Hippocampal formation (tissue), 2 donors: ENCODE measurements at places on chromosomes 12 and 14.

- peak; percentile 30 for DNase-seq
These were observed 697 bp downstream of the ATP6V0A2 start for GRCh38 chr12:123712780-123713319.

DNA sequence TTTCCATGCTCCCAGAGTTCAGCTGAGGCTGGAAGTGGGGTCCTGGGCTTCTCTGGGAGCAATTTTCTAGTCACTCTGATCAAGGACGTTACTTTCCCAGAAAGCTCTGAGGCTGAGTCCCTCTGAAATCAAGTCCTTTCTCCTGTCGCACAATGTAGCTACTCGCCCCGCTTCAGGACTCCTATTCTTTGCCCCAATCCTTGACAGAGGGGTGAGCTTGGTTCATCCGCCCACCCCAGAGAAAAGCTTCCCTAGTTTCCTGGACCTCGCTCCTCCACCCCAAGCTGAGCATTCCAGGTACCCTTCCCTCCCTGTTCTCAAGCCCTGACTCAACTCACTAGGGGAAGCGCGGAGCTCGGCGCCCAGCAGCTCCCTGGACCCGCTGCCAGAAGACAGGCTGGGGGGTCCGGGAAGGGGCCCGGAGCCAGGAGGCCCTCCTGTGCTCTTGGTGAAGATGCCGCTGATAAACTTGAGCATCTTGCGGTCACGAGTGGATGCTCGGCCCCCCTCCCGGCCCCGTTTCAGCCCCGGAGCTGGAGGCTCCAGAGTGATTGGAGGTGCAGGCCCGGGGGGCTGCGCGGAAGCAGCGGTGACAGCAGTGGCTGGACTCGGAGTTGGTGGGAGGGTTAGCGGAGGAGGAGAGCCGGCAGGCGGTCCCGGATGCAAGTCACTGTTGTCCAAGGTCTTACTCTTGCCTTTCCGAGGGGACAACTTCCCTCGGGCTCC, 1.6 kb downstream of the AGAP2 start:
- no peak for DNase-seq

- no peak for DNase-seq
These were observed 84.6 kb upstream of the PLEKHA5 start for GRCh38 chr12:19044891-19045290.

GRCh38 chr12:111222523-111222922, 146.4 kb downstream of the PHETA1 start:
- no peak for DNase-seq

GRCh38 chr14:90503582-90503981, 106.8 kb downstream of the CALM1 start:
- no peak for DNase-seq

GRCh38 chr12:89469361-89469760, 55.2 kb downstream of the GALNT4 start:
- DNase-seq = no peak

GRCh38 chr12:92863251-92863650, 65.8 kb downstream of the EEA1 start:
- DNase-seq = no peak

DNA sequence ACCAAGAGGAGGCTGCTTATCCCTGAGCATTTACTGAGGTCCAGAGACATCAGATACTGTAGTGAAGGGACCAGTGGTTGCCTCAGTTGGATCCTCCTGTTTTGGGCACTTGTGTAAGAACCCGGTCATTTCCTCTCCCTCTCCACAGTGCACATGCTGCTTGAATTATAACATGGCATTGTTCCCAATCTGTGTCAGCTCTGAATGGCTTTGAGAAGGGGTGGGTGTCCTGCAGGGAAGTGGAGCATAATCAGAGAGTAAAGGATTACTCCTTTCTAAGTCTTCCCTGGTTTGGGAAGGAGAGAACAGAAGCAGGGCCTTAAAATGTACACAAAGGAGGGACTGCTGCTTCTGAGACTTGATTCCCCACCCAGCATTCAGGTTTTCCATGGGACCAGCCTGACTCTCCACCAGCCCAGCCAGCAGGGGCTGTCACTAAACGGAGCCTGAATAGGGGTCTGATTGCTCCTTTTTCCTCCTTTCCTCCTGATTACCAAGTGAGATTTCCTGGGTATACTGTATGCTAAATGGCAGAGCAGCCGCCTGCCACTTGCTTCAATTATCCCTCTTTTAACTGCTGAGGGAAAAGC, 78.4 kb downstream of the NRXN3 start:
- DNase-seq = no peak

GRCh38 chr14:70658899-70659298, 17.2 kb downstream of the TTC9 start:
- DNase-seq = no peak

- DNase-seq = no peak
These were observed 63.9 kb downstream of the FUT8 start for GRCh38 chr14:65476273-65476941.
